ENCODE measurements at places on chromosomes 6 and 20.

- no peak for DNase-seq
Observed at GRCh38 chr20:906001-906520, 10.1 kb downstream of the ANGPT4 start.

DNA sequence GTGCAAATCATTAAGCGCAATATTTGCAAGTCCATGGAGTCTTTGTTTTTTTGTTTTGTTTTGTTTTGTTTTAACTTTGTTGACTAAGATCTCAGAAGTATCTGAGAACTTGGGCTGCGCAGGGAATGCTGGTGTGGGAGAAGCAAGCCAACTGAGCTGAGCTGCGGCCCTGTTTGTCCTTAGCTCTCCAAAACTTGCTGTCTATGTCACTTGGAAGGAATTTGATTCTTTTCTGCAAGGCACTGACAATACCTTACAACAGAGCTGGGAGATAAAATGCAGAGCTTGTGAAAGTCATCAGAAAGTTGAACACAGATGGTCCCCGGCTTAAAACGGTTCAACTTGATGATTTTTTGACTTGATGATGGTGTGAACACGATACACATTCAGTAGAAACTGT, 5.4 kb downstream of the SLC22A23 start:
- no peak for DNase-seq

GRCh38 chr6:158853072-158853879, 34.1 kb upstream of the EZR start:
- peak; percentile 89 for DNase-seq

DNA sequence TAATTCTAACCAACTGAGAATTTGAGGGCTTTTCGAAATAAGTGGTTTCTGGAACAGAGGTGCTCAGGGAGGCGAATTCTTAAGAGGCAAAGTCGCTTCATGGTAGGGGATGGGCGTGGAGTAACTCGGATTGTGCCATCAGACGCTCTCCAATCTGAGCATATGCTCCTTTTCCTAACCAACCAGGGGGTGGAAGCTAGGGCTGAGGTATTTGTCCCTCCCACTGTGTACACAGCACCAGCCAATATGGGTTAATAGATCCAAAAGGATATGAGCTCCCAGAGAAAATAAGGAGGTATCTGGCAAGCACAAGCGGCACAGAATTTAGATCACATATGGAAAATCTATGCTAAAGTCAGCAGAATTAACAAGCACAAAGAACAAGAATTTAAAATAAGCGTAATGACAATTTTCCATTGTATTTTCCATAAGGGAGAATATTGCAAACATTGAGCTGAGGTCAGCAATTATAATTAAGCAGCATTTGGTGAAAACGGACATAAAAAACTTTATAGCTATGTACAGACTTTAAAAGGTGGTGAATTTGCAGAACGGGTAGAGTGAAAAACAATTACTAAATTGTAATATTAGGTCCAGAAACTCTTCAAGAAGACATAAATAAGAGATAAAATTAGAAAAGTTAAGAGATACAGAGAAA, 55.0 kb upstream of the PHACTR1 start:
- DNase-seq: no peak

DNA sequence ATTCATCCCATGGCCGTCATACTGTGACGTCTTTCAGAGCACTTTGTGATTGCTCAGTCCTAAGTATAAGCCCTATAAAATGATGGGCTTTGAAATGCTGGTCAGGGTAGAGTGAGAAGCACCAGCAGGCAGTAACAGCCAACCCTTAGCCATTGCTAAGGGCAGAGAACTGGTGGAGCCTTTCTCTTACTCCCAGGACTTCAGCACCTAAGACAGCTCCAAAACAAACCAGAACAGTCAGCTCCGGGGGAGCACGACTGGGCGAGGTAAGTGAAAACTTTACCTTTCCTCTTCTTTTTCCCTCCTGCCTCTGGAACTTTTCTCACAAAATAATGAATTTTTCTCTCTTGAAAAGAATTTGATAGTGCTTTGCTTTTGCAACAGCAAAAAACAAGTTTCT, at the start of gene VIP:
VIP (plus strand) TSS at position 104 of the 400 bp plus-strand sequence. CDS start 1,381 bp downstream, outside the sequence.
- DNase-seq: peak; percentile 54

DNA sequence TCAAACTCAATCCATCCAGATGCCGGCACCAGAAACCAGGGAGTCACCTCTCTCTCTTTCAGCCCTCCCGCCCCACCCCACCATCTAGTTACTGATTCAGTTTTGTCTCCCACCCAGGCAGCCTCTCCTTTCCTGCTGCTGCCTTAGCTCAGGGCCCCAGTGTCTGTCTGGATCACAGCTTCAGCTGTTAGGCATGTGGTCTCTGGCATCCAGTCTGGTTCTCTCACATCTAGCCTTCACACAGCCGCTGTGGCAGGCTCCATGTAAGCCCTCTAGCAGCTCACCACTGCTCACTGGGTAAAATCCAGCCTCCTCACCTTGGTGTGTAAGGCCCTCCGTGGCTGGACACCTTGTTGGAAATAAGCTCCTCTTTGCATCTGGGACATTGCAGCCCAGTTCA, 21.3 kb downstream of the AARS2 start:
- DNase-seq: no peak

DNA sequence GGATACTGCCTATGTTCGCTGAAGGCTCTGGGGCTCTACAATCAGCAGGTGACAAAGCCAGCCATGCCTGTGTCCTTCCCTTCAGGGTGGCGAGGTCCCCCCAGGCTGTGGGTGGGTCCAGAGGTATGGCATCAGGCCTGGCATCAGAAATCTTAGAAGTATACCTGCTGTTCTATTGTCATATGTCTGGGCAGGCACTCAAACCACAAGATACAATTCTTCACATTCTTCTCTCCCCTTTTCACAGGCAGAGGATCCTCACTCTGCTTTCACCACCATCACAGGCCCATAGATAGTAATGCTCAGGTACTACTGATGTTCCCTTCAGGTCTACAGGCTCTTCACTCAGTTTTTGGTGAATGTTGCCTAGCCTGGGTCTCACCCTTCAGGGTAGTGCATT, 1180.0 kb upstream of the CITED2 start:
- peak; percentile 37 for DNase-seq

- peak; percentile 63 for DNase-seq
Observed at GRCh38 chr20:22833851-22834250, 201.3 kb upstream of the SSTR4 start.

- no peak for DNase-seq
Observed at GRCh38 chr6:19463250-19463649, 373.9 kb upstream of the ID4 start.

- DNase-seq: no peak
Observed at GRCh38 chr20:25270829-25271251, 23.0 kb downstream of the PYGB start.

DNA sequence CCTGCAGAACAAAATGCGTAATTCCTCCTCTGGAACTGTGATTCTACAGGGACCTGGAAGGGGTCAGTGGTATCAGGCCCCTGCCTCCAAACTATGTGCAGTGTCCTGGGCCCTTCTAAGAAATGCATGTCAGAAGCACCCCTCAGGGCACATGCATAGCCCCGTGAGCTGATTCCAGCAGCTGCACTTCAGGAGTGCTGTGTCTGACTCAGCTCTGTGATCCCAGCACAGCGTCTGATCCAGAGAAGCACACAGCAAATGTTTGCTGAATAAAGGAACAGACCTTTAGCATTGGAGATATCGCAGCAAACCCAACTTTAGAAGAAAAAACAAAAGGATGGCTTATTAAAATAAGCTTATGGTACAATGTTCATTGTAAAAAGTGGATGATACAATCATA, 15.8 kb upstream of the MAFB start:
- no peak for DNase-seq
